Stimulated activated CD4-positive, alpha-beta T cell treated with anti-CD3 and anti-CD28 coated beads, Interleukin-12 subunit alpha, Interleukin-12 subunit beta, amount 100 ng/mL, for 24 hours (primary cell): ENCODE measurements at places on chromosomes 4 and X.

- DNase-seq: no peak
Observed at GRCh38 chr4:76960014-76960413, 10.5 kb downstream of the SEPTIN11 start.

DNA sequence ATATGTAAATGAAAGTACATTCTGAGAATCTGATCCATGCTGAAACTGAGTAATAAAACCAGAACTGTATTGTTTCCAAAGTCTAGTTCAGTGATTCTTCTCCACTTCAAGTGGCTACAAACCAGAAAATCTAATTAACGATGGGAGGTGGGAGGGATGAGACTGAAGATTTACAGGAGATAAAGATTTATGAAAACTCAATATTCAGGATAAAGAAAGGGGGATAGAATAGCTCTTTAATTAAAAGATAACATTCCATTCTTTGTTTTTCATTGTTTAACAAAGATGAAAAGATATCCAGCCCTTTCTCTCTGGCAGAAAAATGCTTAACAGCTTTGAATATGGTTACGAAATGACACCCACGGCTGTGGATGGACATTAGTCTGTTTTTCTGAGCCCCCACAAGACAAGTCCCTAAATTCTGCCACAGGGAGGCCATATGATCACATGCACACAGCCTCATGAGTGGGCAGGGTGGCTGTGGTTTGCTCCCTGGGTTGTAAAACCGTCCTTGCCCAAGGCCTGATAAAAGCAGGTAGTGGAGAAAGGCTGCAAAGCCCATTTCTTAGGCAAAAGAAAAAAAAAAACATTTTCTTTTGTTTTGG is 36.4 kb downstream of the TMEM150C start:
- DNase-seq: no peak

GRCh38 chrX:132059973-132060540 is 37.0 kb downstream of the STK26 start:
- DNase-seq: no peak

- DNase-seq: no peak
Observed at GRCh38 chr4:71288875-71289274, 49.9 kb upstream of the SLC4A4 start.

GRCh38 chr4:4824232-4824631 is 35.2 kb upstream of the MSX1 start:
- DNase-seq: no peak

- DNase-seq: no peak
Observed at GRCh38 chr4:181971973-181972372, 271.2 kb upstream of the TENM3 start.

- no peak for DNase-seq
Observed at GRCh38 chr4:96519291-96519690, 679.4 kb downstream of the PDHA2 start.

DNA sequence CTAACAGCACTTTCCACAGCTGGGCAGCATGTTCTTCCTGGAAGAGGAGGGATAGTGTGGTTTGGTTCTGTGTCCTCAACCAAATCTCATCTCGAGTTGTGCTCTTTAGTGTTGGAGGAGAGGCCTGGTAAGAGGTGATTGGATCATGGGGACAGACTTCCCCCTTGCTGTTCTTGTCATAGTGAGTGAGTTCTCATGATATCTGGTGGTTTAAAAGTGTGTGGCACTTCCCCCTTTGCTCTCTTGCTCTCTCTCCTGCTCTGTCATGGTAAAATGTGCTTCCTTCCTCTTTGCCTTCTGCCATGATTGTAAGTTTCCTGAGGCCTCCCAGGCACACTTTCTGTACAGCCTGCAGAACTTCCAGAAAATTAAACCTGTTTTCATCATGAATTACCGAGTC is 133.7 kb upstream of the NDP start:
- DNase-seq: no peak

- no peak for DNase-seq
Observed at GRCh38 chrX:42846741-42847140, 68.8 kb upstream of the PPP1R2C start.

GRCh38 chr4:22552812-22553211 is 36.9 kb upstream of the ADGRA3 start:
- no peak for DNase-seq

DNA sequence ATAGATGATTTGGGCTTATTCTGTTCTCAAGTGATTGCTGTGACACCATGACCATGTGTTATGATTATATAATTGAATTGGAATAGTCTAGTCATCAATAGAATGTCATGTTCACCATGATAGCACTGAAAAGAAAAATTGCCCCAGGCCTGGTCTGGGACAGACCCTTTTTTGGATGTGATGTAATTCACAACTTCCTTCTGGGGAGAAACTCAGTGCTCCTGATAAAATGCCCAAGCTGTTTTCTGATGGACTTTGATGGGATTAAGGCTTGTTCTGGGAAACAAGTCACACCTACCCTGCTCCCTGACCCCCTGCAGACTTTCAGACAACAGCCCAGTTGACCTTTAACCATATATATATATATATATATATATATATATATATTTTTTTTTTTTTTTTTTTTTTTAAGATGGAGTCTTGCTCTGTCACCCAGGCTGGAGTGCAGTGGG is 65.3 kb downstream of the RHOH start:
- no peak for DNase-seq

DNA sequence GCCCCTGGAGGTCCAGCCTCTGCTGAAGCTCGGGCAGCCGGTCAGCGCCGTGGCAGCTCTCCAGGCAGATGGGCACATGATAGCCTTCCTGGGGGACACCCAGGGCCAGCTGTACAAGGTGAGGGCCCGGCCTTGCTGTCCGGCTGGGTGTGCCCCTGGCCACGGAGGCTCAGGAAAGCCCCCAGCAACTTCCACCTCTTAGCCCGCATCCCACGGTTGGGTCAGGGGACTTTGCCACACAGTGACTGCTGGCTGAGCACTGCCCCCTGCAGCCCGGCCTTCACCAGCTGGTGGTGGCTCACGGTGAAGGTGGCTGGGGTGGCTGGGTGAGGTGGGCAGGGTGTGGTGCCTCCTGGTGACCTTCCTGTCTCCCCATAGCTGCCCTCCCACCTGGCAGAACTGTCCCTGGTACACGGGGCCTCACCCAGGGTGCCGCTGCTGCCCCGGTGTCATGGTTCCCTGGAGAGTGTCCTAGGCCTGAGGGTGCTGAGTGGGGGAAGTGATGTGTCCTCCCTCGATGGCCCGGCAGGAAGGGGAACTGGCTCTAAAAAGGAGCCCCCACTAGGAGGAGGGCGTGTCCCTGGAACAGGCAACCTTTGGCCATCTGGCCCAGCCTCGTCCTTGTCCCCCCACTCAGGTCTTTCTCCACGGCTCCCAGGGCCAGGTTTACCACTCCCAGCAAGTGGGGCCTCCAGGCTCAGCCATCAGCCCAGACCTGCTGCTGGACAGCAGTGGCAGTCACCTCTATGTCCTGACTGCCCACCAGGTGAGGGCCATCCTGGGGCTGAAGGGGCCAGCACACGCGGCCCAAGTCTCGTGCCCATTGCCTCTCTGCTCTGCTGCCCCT is 4.5 kb downstream of the PLXNB3 start:
- DNase-seq: no peak

DNA sequence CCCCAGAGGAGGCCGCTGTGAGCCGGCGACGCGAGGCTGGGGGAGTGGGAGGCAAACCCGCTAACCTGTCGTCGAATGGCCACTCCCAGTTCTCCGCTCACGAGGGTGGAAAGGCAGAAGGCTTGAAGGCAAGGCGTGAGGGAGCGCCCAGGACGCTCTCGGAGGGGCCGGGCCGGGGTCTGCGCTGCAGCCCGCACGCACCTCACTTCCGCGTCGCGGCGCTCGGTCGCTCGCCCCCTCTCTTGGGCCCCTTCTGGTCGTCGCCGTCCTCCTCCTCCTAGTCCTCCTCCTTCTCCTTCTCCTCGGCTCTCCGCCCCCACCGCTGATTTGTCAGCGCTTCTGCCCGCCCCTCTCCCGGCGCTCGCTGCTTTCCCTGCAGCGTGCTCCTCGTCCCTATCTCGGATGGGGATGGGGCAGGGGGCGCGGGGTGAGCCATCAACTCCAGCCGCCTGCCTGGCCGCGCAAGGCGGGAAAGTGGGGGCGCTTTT is at the start of gene SNCA:
Gene SNCA (minus strand): TSS at position 265 of the 488 bp plus-strand sequence. CDS start 1,494 bp downstream, outside the sequence.
- DNase-seq: peak; percentile 44

- DNase-seq: no peak
Observed at GRCh38 chrX:110036162-110037033, 33.5 kb downstream of the TMEM164 start.

DNA sequence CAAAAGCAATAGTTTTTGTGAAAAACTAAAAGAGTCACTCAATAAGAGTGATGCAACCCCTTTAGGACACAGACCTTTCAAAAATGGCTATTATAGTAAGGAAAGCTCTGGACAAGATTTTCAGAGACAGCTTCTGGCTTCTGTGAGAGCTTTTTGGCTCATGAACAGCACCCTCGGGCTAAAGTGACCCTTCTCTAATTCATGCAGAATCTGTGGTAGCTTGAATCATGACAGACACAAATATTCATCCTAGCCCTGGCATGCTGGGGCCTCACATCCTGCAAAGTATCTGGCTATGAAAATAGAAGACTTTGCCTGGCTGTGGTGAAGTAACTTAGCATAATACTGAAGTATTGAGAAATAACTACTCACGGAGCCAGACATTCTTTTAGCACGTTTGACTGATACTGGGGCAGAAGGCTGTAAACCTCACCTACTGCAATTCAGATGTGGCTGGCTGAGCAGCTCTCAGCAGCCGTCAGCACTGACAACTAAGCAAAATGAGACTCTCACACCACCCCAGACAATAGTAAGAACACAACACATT is 327.3 kb downstream of the MAPK10 start:
- no peak for DNase-seq

- no peak for DNase-seq
Observed at GRCh38 chr4:81468678-81469077, 3.0 kb downstream of the RASGEF1B start.

DNA sequence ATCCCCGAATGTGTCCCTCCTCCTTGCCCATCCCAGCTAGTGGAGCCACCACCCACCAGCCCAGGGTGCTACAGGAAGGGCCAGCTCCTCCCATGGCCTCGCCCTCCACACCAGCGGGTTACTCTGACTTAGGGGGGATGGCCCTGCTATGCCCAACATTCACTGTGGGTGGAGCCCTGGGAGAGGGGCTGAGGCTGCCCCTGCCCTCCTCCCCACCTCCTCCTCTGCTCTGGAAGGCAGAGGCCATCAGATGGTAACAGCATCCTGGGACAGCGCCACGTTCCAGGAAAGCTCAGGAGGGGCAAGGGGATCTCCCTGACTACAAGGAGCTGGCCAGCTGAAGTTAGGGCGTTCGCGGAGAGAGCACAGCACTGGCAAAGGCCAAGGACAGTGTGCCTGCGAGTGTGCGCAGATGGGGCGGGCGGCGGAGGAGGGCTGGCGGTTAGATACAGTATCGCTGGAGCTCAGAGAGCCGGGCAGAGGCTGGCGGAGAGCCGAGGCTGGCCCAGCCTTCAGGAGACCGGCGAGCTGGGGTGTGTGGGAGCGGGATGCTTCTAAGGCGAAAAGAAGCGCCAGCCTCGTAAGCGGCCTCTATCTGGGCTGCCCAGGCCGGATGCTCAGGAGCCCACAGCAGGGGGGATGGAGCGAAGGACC is 1.5 kb downstream of the JAKMIP1 start:
- DNase-seq: no peak

DNA sequence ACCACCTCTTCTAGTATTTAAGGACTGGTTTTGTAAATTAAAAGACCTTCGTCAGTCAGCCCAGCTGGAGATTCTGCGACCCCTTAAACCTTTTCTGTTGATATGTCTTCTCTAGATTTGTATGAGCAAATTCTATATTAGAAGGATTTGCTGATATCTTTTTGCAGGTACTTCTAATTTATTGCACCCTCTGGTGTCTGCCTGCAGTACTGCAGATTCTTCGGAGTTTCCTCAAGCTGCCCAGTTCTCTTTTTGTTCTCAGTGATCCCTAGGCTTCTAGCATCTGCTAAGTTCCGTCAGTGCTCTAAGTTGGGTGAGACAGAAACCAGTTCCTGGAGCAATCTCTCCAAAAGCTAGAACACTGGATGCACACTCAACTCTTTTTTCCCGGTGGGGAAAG is 545.2 kb downstream of the C4orf33 start:
- peak; percentile 46 for DNase-seq
